ENCODE measurements at places on chromosomes 13 and 19. TPM values are rescaled to one million over a fixed set of nuclear protein-coding genes. Genes with fewer than 3 reads are reported as not detected.
A peak's percentile ranks its signal among the peaks of the same experiment; 100 is the strongest.

DNA sequence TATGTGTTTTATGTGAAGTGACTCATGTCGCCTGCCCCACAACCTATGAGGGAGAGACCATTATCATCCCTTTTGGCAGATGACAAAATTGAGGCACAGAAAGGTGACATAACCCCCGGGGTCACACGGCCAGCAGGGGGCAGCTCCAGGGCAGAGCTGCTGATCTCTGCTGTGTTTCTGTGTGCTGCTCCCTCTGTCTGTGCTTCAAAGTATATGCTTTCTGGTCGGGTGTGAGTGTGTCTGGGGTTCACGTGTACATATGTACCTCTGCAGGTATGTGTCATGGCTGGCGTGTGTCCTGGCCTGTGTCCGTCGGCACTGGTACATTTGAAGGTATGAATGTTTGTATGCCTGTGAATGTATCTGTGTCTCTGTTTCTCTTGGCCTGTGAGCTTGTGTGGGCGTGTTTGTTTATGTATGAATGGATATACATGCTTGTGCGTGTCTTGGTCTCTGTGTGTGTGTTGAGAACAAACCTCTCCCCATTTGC is 7.1 kb downstream of the LIPE start:
- peak; percentile 68 for DNase-seq

GRCh38 chr19:43747557-43748204 is 7.1 kb downstream of the SMG9 start:
- no peak for DNase-seq

Gene ZFP30
- 2.9 TPM for total RNA-seq

Gene ZNF730
- total RNA-seq = not detected

GRCh38 chr13:34899888-34900287 is 42.2 kb upstream of the NBEA start:
- DNase-seq = no peak

DNA sequence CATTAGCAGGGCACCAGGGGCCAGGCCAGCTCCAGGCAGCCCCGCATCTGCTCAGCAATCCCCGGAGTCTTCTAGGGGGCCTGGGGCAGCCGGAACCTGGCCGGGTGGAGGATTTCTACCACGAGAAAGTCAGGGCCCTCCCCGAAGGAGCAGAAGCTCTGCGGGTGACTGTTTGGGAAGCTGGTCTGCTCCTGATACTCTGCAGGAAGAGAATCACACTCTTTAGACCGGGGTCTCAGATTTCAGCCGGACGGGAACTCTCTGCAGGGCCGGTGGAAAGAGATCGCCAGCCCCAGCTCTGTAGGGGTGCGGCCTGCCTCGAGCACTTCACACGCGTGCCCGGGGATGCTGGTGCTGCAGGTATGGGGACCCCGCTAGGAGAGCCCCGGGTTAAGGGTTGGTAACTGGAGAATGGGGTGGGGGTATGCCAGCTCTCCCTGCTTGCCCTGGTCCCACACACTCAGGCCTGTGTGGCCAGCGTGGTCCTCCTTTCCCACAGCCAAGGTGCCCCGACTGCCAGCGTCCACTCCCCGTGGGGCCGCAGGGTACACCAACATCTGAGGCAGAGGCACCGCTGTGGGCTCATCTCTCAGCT is 20.1 kb downstream of the RASA3 start:
- peak; percentile 33 for DNase-seq

GRCh38 chr19:6890938-6891337 is 3.6 kb downstream of the ADGRE1 start:
- DNase-seq = no peak

Gene KLK7
- not detected for total RNA-seq

- DNase-seq = no peak
Observed at GRCh38 chr19:55058781-55059610, 4.0 kb downstream of the RDH13 start.

- DNase-seq = peak; percentile 28
Observed at GRCh38 chr19:42553292-42554045, 25.2 kb upstream of the CEACAM1 start.

DNA sequence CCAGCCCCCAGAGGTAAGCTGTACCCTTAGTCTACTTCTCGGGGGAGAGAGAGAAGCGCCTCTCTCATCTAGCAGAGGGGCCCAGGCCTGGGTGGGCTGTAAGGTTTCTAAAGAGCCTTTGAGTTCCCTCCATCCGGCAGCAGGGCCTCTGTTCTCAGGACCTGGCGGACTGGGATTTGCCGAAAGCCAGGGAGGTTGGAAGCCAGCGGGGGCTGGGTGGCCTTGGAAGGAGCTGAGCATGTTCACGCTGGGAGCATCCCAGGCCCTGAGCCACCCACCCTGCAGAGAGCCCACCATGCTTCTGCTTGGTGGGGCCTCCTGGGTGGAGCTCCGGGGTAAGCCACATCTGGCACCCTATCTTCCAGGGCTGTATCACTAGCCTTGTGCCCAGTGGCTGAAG is 7.8 kb downstream of the SLC7A10 start:
- DNase-seq = no peak

- DNase-seq = peak; percentile 78
Observed at GRCh38 chr19:7618771-7619510, 10.4 kb downstream of the XAB2 start.

DNA sequence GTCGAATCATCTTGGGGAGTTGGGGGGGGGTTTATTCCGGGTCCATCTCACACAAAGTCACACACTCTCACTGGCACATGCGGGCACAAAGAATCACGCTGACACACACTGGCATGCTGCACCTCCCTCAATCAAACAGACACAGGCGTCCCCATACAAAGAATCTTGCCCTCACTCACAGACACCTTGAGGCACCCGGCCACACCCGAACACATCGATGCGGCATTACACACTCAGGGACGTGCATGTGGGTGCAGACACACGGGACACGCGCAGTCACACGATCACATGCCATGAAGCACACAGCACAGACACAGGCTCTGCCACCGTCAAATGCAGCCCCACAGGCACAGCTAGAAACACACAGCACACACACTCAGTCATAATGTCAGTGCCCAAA is 7.8 kb downstream of the NFIX start:
- DNase-seq = no peak

Gene PTGER1
- total RNA-seq = 0.26 TPM

GRCh38 chr13:87889254-87889653 is 218.1 kb downstream of the SLITRK5 start:
- no peak for DNase-seq

Gene CTXN1
- total RNA-seq = 0.49 TPM

GRCh38 chr13:47798906-47799305 is 202.2 kb downstream of the SUCLA2 start:
- no peak for DNase-seq

Gene FCER2
- total RNA-seq = not detected

Gene MRPS31
- 13.6 TPM for total RNA-seq

Gene ZIC5
- total RNA-seq = not detected

- DNase-seq = no peak
Observed at GRCh38 chr13:74036373-74036772, 97.8 kb downstream of the KLF12 start.

DNA sequence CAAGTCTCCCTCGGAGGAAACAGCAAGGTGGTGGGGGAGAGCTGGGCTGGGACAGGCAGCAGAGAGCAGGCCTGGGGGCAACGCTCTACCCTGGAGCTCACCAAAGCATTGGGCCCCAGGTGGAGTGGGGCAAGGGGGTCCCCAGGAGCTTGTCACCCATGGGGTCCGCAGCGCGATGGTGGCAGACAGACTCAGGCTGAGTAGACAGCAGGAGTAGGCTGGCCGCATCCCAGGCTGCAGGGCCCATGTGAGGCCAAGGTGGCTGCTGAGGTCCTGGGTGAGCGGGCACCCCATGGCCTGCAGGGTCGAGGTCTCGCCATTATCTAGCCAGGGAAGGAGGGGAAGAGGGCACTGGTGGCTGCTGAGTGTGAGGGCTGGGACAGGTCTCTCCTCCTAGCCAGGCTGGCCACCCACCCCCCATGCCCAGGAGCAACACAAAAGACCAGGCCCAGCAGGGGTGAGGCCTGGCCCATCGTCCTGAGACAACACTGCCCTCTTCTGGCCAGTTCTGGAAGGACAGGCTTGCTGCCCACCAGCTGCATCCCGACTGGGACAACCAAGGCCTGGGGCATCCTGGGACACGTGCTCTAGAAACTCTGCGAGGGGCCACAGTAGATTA is 33.1 kb downstream of the CEBPG start:
- no peak for DNase-seq

Gene IGLON5
- total RNA-seq = 0.80 TPM

Gene RASAL3
- total RNA-seq = 0.75 TPM

GRCh38 chr13:110371550-110372465 is 64.7 kb downstream of the COL4A2 start:
- DNase-seq = no peak

- DNase-seq = no peak
Observed at GRCh38 chr13:90898811-90899210, 448.7 kb upstream of the MIR17HG start.

GRCh38 chr13:80276371-80277289 is 64.3 kb downstream of the SPRY2 start:
- no peak for DNase-seq

- no peak for DNase-seq
Observed at GRCh38 chr13:84479656-84480055, 597.4 kb upstream of the SLITRK1 start.

Gene B3GNT3
- 0.26 TPM for total RNA-seq

Gene TSKS
- not detected for total RNA-seq

Gene FXYD3
- not detected for total RNA-seq

Gene BRME1
- total RNA-seq = 0.81 TPM

GRCh38 chr13:49421391-49421790 is 22.5 kb downstream of the CAB39L start:
- DNase-seq = peak; percentile 42

DNA sequence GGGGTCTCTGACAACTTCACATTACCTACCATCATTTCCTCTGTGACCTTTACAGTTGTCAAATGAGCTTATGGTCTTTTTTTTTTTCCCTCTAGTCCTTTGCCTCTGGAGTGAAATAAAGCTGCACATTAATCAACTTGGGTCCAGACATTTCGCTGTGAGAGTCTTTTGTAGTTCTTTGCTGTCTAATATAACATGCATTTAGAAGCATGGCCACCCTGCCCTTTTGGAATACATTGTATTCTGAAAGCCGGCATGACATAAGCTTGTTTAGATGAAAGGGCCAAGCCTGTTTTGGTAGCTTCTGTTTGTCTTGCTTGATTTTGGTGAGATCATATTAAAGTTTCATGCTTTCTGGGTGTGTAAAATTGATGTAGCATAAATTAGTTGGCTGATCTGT is 509.8 kb downstream of the DIAPH3 start:
- no peak for DNase-seq

GRCh38 chr13:66528944-66529576 is 701.1 kb downstream of the PCDH9 start:
- no peak for DNase-seq

Gene MAP4K1
- total RNA-seq = 1.2 TPM

DNA sequence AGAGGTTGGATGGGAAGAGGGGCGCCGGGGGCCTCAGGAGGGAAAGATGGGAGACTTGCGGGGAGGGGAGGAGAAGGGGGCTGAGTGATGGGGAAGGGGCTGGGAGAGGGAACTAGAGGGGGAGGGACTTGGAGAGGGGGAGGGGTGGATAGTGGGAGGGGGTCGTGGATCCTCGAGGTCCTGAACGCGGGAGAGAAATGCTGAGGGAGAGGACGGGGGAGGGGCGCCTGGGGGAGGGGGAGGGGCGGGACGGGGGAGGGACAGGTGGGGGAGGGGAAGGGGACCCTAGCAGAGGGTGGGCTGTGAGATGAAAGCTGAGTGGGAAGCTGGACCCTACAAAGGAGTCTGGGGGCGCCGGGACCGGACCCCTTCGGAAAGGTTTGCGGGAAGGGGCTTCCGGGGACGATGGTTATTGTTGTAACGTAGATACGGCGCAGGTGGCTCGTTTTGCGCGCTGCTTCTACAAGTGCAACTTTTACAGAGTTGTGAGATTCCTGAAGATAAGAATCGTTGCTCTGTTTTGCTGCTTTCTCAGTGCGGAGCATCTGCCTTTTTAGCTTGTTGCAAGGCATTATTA is 418 bp downstream of the ZNF444 start:
- DNase-seq = no peak

Gene HMGB1
- total RNA-seq = 87.1 TPM

DNA sequence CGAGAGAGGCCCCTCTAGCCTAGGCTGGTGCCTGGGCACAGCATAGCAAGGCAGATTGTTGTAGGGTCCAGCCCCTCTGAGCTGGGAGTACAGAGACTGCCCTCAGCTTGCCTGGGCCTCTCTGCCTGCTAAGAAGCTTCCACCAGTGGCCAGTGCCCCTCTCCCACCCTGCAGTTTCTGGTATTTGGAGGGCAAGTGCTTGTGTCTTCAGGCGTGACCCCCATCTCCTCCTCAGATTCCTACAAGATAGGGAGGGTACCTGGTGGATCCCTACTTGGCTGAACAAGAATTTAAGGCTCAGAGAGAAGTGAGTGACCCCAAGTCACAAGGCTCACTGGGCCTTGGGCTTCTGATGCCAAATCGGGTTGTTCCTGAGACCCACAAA is 152.7 kb downstream of the URI1 start:
- DNase-seq = no peak

DNA sequence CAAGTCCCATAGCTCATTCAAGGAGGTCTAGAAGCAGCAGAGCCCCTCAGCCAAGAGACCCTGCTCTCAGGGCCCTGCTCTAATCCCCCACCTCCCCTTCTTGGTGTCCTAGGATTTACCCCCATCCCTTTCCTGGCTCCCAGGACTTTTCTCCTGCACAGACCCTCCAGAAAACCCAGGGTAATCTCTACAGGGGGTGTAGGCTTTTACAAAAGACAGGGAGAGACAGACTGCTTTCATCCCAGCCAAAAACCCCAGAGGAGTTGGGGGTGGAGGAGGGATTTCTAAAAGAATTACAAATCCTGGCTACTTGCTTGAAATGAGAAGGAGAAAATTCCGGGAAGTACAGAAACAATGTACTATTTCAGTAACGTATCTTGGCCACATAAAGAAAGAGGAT is 133.3 kb downstream of the TNFSF13B start:
- no peak for DNase-seq

Gene HSPBP1
- total RNA-seq = 14.0 TPM

DNA sequence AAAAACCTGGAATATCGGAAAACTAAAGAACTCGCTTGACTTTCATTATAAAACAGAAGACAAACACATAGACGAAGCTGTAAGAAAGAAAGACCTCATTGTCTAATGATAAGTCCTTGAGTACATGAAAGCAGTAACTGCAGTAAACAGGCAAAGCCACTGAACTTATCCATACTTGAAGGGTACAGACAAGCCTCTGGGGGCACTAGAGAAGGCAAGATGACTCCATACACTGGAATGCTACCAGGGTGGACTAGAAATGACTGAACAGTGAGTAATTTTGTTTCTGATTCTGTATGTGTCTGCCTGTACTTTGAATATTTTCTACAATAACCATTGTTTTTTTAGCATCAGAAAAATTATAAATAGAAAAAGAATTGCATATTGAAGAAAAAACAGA is 507.9 kb downstream of the UQCRFS1 start:
- DNase-seq = no peak

GRCh38 chr13:70390968-70391367 is 282.7 kb upstream of the KLHL1 start:
- no peak for DNase-seq

Gene CLEC17A
- total RNA-seq = not detected

Gene SMIM44
- not detected for total RNA-seq

Gene CERS1
- not detected for total RNA-seq

Gene DBP
- total RNA-seq = 3.6 TPM

- no peak for DNase-seq
Observed at GRCh38 chr19:48671446-48671995, 1.3 kb downstream of the NTN5 start.
